ENCODE measurements at places on chromosomes 4 and X.

GRCh38 chr4:184416913-184417734 is 57.2 kb downstream of the IRF2 start:
- DNase-seq, result no peak

DNA sequence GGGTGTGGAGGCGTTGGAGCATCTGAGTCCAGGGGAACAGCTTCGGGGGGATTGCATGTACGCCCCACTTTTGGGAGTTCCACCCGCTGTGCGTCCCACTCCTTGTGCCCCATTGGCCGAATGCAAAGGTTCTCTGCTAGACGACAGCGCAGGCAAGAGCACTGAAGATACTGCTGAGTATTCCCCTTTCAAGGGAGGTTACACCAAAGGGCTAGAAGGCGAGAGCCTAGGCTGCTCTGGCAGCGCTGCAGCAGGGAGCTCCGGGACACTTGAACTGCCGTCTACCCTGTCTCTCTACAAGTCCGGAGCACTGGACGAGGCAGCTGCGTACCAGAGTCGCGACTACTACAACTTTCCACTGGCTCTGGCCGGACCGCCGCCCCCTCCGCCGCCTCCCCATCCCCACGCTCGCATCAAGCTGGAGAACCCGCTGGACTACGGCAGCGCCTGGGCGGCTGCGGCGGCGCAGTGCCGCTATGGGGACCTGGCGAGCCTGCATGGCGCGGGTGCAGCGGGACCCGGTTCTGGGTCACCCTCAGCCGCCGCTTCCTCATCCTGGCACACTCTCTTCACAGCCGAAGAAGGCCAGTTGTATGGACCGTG is 2.2 kb downstream of the AR start:
- DNase-seq, result no peak

DNA sequence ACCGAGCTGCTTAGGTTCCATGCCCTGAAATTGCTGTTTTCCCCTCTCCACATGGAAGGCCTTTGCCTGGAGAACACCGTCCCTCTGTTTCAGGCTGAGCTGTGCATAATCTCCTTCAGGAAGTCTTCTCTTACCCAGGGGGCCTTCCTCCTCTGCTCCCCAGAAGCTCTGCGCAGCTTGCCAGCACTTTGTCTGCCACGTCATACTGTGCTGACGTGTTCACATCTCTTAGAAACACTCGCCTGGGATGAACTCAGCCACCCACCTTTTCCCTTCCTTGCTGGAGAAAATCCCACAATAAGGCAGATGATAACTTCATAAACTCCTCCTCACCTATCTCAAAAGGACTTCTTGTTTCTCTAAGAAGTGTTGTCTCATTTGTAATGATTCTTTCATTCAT is 110.7 kb downstream of the ARHGAP10 start:
- DNase-seq, result no peak

DNA sequence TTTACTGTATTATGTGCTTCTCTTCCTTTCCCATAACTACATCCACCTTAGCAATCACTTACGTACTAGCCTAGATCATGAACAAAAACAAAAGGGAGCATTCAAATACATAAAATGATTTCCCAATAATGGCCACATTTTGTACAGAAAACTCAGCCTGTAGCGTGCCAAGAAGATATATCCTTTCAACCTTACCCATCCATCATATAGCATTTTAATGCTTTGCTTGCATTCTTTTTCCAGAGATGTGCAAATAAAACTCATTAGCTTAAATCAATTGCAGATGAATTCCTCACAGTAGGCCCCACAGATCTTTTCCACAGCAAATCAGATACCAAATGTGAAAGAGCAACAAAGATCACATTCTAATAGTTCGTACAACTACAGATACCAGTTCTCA is 20.8 kb downstream of the GRSF1 start:
- no peak for DNase-seq

GRCh38 chr4:40310225-40310624 is 24.9 kb upstream of the CHRNA9 start:
- no peak for DNase-seq

DNA sequence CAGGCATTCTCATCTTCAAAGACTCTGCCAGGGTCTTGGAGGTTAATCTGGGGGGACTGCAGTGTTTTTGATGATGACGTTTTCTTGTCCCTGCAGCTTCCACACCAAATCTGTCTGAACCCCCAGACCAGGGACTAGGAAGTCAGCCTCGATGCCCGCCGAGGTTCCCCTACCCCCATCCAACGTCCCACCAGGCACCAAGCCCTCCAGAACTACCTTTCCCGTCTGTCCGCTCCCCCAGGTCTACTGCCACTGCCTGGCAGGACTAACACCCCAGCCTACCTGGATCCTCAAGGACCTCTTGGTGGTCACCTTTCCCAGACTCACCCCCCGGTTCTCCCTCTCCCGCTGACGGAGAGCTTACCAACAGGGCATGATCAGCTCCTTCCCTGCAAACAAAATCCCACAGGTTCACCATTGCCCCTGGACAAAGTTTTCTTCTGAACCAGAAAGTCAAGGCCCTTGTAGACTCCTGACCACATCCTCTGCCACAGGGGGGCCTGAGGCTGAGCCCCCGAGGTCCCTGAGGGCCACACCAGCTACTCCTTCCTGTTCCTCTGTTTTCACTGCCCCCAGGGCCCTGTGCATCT is 40.9 kb downstream of the HMX1 start:
- DNase-seq, result no peak

GRCh38 chrX:154873329-154873728 is 12.8 kb upstream of the F8A1 start:
- DNase-seq, result no peak

GRCh38 chrX:63258144-63258543 is 93.0 kb downstream of the SPIN4 start:
- no peak for DNase-seq

DNA sequence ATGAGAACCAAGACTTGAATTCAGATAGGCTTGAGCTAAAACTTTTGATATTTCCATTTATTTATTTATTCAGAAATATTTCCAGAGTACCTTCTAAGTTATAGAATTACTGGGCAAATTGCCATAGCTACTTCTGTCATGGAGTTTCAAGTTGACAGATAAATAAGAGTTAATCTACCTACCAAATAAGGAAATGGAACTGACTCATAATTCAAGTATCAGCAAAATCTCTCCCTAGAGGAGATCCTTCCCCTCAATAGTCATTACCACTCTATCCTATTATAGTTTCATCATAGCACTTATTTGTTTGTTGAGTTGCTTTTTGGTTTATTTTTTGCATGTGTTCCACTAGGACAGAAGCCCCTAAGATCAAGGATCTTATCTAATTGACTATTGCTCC is 48.8 kb upstream of the CCSER1 start:
- no peak for DNase-seq

- no peak for DNase-seq
Measured at GRCh38 chrX:10401239-10401638, 219.1 kb downstream of the MID1 start.

DNA sequence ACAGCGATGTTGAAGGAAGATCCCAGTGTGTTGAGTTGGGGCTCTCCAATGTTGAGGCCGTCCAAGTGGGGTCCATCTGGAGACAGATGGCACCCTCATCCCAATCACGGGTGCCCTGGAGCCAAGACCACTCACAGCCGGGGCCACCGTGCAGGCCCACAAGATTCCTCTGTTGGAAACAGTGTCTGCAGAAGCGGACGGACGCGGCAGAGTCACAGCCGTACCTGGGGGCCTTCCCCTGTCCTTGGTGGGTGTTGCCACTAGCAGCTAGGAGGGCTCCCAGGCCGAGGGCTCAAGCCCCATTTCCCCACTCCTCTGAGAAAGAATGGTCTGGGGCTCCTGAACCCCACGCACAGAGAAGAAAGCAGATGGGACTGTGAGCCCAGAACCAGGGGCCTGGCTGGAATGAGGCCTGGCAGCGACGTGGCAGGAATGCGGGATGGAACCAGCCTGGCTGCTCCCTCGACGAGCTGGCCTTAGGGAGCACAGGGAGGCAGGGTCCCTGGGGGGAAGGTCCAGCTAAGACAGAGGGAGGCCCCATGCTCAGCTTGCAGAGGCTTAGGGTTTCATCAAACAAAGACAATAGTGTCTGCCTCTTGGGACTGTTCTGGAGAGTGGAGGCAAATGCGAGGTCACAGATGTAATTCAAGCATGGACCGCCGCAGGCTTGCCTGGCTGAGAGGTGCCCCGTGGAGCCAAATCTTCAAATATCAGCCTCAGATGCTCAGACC is 228.9 kb downstream of the AFAP1 start:
- DNase-seq, result no peak

GRCh38 chr4:179110816-179111215 is 1668.6 kb upstream of the AGA start:
- DNase-seq, result no peak

DNA sequence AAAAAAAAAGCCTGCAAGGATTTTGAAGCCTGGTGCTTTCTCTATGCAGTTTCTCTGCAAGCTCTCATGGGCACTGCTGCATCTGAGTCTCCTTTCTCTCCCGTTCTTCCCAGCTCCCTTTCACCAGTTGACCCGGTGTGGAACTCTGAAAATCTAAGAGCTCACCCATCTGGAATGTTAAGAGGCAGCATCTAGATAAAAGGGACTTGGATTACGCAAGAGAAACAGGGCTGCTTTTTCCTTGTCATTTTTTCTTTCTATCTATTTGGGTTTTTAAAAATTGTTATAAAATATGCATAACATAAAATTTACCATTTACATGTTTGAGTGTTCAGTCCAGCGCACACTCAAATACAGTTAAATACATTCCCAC is 95.2 kb upstream of the RPS6KA3 start:
- peak; percentile 66 for DNase-seq

GRCh38 chr4:155234206-155234605 is 25.8 kb downstream of the NPY2R start:
- no peak for DNase-seq

GRCh38 chrX:15358533-15358932 is 23.2 kb upstream of the PIGA start:
- no peak for DNase-seq

DNA sequence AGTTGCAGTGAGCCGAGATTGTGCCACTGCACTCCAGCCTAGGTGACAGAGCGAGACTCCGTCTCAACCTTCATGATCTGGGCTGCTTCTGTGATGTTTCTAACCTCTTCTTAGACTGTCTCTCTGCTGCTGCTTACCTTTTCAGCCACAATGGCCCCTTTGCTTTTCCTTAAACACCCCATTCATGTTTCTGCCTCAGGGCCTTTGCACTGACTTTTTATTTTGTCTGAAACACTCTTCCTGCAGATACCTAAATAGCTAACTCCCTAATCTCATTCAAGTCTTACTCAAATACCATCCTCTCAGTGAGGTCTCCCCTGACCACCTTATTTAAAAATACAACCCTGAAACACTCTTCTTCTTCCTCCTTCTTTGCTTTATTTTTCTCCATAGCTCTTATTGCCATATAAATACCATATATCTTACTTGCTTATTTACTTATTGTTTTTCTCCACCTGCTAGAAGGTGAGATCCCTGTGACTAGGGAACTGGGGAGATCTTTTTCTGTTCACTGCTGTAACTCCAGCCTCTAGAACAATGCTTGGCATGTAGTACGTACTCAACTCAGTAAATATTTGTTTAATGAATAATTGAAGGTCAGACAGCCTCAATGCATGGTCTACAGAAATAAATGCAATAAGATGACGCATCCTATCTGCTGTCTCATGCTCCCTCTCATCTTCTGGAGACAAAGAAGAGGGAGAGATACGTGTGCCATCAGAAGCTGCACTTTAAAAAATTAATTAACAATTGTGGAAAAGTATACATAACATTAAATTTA is 43.8 kb upstream of the SETD7 start:
- DNase-seq, result peak; percentile 85

DNA sequence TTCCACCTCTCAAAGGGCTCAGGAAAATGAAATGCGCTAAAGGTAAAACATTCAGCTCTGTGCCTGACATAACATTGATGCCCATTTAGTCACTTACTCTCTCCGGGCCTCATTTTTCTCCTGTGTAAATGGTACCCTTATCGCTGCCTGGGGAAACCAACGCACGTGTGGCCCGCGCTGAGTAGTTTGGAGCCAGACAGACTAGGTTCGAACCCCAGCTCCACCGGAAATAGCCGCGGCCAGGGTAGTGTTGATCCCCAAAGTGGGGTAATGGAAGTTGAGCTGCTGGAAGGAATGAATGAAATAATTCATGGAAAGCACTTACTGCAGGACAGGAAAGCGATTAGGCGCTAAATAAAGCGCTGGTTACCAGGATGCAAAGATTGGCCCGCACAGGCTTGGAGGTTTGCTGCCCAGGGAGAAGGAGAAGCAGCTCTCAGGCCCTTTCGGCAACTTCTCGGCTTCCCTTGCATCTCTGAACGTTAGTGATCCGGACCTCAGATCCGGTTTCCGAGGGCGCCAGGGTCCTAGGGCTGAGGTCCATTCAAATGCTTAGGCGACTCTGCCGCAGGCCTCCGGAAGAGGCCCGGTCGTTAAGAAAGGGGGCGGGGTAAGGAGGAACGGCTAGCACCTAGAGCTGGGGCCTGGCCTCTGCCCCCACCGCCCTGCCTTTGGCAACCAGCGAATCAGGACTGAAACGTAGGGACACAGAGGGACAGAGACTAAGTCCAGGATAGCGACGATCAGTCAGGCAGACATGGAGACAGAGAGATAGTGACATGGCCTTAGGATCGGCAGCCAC is 13.3 kb downstream of the NKX3-2 start:
- no peak for DNase-seq

- no peak for DNase-seq
Measured at GRCh38 chr4:141922236-141922635, 285.9 kb downstream of the IL15 start.

- DNase-seq, result no peak
Measured at GRCh38 chr4:1356181-1356998, 9.4 kb downstream of the UVSSA start.

DNA sequence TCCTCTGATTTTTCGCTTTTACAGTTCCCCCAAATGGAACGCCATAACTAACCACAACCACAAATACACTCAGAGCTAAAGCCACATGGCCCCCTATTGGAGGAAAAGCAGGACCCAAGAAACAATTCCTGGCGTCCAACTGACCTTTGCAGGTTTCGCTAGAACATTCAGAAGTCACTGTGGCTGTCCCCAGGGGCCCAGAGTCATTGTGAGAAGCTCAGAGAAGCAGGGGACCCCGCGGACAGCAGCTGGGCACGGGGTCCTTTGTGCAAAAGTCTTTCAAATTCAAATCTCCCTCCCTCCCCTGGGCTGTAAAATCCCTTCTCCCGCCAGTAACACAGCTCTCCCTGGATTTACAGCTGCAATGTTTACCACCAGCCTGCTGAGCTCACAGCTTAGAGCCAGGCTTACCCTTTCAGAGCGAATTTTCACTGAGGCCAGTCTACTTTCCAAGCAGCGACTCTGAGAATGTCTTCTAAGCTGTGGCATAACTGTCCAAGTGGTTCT is 214.8 kb downstream of the CRLF2 start:
- DNase-seq, result no peak

- DNase-seq, result no peak
Measured at GRCh38 chrX:32985544-32985943, 225.8 kb downstream of the DMD start.

- DNase-seq, result no peak
Measured at GRCh38 chr4:5923376-5923775, 30.5 kb upstream of the CRMP1 start.

GRCh38 chrX:148282504-148282903 is 217.9 kb upstream of the AFF2 start:
- DNase-seq, result no peak

GRCh38 chr4:105061731-105062130 is 84.9 kb upstream of the TET2 start:
- no peak for DNase-seq

Data from HFFc6 (cell line).